Epithelial cell of esophagus (primary cell): ENCODE measurements at places on chromosomes 7 and 10.

- DNase-seq: no peak
These were observed 264.4 kb downstream of the SKAP2 start for GRCh38 chr7:26599982-26600381.

DNA sequence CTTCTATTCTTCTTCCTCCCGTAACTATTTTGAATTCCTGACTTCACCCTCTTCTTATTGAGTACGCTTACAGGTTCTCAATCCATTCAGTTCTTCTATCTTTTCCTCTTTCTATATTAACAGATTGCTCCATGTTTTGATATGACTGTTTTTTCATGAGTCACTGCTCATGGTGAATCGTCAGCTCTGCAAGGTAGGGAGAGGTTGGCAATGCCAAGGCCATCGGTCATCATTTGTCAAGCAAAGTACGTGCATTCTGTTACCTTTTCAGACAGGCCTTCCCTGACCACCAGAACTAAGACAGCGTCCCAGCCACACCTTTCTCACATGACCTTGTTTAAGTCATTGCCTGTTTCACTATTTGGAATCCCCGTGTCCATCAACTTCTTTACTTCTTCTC lies 1001.9 kb upstream of the SORCS1 start:
- peak; percentile 88 for DNase-seq

DNA sequence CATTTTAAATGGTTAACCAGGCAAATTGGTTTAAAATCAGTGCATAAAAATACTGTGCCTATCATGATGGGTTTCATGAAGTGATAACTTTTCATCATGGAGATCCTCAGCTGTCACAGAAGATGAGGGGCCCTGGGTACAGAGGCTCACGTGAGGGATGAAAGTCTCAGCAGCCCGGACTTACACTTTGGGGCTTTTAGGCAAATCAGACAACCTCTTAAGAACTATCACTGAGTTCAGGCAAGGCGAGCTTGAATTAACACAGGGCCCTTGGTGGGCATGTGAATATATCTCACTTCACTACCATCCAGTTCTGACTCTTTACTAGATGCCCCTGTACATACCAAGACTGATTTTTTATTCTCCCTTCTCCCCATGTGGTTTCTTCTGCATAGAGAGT lies 19.6 kb downstream of the IKZF1 start:
- DNase-seq: no peak

GRCh38 chr7:37756797-37757551 lies 73.4 kb downstream of the GPR141 start:
- DNase-seq: no peak

DNA sequence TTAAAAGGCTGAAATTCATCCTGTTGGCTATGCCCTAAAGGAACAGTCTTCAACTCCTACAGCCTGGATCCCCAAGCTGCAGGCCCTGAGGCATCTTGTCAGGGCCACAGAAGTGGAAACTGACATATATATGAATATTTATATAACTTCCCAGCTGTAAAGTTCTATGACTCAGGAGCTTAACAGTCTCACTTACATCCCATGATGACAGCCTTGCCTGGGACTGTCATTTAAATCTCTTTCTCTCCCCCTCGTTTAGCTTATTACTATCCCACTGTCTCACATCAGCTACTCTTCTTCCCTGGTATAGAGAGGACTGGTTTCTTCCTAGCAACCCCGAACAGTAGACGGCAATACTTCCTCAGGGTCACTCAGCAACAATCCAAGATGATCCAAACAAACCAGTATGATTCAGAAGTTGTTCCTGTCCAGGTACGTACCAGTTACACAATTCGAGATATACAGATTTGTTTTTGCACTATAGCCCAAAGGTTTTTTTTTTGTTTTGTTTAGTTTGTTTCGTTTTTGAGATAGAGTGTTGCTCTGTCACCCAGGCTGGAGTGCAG lies 22.7 kb downstream of the KIAA1549 start:
- peak; percentile 78 for DNase-seq

DNA sequence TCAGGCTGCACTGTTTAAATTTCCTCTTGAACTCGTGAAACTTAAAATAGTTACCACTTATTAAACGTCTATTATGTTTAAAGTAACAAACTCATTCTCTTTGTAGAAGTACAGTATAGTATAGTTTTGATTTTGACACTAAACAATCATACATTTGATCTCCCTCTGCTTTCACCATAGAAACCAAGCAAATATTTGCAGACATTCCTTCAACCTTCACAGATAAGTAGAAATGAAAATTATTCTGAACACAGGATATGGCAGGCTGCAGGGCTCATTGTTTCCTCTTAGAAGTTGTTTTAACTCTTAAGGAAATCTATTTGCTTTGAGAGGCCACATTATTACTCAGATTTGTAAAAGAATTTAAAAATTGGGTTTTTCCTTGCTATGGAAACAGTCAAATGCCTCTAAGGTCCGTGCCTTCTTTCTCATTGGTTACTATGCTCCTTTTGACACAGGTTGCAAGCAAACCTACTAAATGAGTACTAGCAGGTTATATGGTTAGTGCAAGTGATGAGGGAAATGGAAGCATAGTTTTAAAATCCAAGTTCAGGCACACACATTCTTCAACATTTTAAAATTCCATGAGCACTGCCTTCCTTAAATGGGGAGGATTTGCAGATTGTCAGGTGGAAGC lies 92.8 kb upstream of the FAM133B start:
- no peak for DNase-seq

DNA sequence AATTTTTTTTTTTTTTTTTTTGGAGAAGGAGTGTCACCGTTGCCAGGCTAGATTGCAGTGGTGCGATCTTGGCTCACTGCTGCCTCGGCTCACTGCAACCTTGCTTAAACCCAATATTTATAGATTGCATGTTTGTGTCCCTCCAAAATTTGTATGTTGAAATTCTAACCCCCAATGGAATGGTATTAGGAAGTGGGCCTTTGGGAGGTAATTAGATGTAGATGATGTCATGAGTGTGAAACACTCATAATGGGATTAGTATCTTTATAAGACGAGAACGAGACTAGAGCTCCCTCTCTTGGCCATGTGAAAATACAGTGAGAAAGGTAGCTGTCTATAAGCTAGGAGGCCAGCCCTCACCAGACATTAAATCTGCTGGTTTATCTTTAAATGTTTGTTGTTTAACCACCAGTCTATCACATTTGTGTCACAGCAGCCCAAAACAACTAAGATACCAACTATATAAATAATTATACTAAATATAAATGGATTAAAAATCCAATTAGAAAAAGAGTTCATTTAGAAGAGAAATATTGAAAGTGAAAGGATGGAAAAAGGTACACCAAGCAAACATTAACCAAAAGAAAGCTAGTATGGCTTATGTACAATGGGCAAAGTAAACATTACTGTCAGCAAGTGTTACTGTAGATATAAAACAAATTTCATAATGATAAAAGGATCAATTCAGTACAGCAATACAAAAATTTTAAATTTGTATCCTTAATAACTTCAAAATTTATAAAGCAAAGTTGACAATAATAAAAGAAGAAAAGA lies 9.3 kb downstream of the TCAF1 start:
- peak; percentile 73 for DNase-seq
